ENCODE measurements at places on chromosomes 16 and 17.

DNA sequence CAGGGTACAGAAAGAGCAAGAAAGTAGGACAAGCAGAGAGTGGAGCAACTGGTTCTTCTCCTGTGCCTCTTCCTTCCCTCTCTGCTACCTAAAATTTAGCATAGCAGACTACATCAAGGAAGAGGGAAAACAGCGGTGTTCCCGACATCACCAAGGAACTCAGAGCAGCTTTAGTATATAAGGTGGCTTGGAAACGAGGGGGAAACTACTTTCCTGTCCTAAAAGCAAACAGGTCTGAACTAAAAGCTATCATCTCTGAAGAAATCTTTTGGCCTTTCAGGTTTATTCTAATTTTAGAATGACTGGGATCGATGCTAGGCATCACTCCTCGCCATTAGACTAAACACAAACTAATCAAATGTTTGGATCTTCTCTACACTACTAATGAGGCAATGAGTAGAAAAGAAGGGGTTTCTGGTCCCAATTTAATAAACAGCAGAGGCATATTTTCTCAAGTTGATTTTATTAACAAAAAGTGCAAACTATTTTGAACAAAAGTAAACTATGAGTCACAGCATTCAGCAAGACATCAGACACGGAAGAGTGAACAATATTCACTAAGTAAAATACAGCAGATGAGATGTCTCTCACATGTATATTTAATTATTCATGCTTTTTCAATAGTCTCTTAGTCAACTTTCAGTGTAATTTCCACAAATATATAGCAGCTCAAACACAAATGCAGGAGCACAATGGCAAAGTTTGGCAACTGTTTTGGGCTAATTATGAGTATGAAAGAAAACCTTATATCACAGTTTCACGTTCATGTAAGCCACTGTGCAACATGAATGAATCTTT is 108.7 kb downstream of the TRIM37 start:
- no peak for DNase-seq

DNA sequence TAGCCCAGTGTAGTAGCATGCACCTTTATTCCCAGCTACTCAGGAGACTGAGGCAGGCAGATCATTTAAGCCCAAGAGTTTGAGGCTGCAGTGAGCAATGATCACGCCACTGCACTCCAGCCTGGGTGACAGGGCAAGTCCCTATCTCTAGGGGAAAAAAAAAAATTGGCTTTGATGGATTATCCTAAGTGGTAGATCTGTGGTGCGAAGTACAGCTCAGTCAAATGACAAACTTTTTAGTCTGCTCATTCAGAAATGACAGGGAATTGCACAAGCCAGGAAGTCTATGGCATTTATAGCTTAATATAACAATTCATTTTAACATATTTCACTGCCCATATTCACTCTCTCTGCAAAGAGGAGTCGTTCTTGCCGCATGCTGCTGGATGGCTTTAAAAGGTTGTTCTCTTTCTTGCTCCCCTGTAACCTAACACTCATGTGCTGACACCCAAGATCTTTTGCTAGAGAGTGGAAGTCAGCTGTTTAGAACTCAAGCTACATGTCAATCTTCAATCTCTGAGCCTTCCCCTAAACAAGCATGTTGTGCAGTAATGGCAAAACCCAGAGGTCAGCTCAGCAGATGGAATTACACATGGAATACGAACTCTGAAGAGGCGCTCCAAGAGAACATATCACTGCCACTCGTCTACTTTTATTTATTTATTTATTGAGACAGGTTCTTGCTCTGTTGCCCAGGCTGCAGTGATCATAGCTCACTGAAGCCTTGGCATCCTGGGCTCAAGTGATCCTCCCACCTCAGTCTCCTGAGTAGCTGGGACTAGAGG is 32.8 kb downstream of the RNF157 start:
- peak; percentile 52 for DNase-seq

DNA sequence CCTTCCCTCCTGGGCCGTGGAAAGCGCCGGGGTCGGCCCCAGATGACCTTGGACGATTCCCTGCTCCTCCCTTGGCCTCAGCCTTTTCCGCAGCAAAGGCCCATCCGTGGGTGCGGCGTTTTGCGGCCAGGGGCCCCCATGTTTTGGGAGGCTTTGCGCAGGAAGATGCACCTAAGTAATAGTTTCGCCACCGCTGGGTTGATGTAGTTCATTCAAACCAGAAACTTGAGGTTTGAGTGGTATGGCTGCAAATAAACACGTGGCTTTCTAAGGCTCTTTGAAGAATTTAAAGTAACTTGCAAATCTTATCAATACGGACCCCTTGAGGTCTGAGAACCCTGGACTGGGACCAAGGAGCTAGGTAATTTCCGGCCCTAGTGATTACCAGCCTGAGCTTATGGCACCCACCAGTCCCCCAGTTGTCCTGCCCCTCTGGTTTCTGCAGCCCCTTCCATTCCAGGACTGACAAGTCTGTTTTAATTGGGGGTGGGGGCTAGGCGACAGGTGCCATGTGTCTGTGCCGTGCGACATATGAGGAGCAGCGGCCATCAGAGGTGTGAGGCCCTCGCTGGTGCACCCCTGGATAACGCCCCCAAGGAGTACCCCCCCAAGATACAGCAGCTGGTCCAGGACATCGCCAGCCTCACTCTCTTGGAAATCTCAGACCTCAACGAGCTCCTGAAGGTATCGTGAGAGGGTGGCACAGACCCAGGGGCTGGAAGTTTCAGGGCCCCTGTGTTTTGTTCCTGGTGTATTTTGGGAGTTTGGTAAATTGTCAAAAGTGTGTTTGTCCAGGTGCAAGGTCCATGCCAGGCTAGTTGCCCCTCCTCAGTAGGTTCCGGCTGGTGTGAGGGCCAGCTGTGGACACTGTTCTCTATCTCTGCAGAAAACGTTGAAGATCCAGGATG is 834 bp downstream of the MRPL12 start:
- DNase-seq: no peak

GRCh38 chr16:23148166-23148512 is 1.1 kb downstream of the USP31 start:
- DNase-seq: no peak

GRCh38 chr17:55040611-55041010 is 72.0 kb downstream of the STXBP4 start:
- DNase-seq: no peak

- no peak for DNase-seq
Measured at GRCh38 chr17:80132906-80133625, 13.9 kb downstream of the EIF4A3 start.

GRCh38 chr17:37564252-37564651 is 45.0 kb downstream of the SYNRG start:
- DNase-seq: no peak
